ENCODE measurements at places on chromosomes 11 and 22.

DNA sequence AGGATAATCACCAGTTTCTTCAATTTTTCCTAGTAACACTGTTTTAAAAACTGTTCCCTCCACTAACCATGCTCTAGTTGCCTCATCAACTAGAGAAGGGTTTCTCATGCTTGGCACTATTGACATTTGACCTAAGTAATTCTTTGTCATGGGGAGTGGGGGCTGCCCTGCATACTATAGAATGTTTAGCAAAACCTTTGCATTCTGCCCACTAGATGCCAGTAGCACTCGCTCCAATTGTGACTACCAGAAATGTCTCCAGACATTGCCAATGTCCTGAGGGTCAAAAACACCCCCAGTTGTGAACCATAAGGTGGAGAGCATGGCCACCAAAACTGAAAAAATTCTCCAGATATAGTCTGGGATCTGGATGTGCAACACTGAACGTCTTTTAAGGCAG is 27.6 kb upstream of the BMAL1 start:
- no peak for DNase-seq

DNA sequence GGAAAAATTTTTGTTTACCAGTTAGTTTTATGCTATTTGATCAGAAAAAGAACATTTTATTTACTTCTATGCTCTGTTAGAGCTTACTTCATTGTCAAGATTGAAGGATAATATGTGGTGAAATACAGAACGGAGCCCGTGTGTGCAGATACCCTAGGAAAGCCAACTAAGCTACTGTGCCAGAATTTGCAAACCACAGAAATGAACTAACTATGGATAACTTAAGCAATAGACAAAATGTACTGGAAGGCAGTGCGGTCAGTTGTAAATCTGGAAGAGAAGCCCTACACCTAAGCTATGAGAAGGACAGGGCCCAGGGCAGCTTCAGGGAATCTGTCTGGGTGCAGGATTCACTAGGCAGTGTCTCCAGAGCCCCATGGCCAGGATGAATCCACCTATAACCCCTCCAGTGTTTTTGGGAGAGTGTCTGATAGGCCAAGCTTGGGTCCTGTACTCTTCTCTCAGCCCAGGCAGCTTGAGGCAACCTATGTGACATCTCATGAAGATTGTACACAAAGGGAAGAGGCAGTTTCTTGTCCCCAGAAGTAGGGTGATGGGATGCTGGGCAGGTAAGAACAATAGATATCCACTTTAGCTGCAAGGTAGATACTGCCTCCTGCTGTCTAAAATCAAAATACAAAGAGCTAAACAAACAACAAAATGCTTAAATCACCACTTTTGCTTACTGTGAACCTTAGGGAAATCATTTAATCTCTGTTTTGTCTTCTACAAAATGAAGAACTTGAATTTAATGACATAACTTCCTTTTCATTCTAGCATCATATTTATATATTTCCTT is 12.1 kb downstream of the MMP7 start:
- DNase-seq: no peak

- DNase-seq: no peak
Measured at GRCh38 chr22:45529971-45530575, 27.4 kb downstream of the FBLN1 start.

- DNase-seq: peak; percentile 56
Measured at GRCh38 chr11:61480994-61481335, 27.6 kb upstream of the LRRC10B start.

- no peak for DNase-seq
Measured at GRCh38 chr11:124676386-124676785, 2.7 kb downstream of the SPA17 start.

DNA sequence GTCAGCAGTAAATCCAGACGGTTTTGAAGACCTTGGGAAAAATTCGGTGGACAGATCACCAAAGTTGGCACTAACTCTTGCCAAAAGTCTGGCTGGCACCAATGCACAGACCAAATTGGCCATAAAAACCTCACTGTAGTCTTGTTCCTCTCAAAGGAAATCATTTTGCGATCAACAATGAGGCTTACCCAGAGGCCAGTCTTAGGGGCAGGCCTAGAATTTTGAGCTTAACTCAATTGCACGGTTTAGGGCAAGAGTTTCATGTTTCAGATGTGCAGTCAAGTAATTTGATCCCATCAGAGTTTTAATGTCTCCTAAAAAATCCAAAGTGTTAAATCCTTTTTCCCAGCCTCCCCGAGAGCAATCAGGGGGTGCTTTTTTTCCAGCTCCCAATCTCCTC is 19.0 kb downstream of the MPPED2 start:
- no peak for DNase-seq

GRCh38 chr11:61019832-61020405 is 48.4 kb downstream of the CD6 start:
- no peak for DNase-seq

DNA sequence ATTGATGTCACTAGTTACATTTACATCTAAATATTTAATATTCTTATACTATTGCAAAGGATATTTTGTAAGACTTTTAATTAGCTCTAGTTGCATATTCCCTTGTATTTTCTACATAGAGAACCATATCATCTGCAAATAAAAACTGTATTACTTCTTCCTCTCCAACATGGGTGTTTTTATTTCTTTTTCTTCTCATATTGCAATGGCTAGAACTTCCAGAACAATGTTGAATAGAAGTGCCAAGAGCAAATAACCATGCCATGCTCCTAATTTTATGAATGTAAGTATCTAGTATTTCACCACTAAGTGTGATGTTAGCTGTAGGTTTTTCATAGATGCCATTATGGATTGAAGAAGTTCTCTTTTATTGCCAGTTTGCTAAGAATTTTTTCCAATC is 321.8 kb upstream of the NCAM1 start:
- DNase-seq: no peak

DNA sequence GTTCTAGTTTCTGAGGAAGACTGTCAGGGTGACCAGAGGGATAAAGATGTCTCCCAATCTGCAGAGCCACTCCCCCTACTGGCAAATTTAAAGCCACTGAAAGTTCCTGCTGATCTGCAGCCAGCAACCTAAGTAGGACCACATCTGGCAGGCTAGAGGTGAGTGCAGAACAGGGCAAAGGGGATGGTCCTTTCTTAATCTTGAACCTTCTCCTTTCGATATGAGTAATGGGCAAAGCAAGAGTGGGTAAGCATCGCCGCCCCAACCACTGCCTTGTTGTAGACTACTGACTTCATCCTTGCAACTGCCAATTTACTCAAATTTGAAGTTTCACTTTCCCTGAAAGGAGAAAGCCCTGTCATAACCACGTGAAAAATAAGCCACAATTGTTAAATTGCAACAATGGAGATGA is 30.7 kb downstream of the SCUBE2 start:
- no peak for DNase-seq

GRCh38 chr11:48150213-48150612 is 66.4 kb upstream of the OR4B1 start:
- no peak for DNase-seq

DNA sequence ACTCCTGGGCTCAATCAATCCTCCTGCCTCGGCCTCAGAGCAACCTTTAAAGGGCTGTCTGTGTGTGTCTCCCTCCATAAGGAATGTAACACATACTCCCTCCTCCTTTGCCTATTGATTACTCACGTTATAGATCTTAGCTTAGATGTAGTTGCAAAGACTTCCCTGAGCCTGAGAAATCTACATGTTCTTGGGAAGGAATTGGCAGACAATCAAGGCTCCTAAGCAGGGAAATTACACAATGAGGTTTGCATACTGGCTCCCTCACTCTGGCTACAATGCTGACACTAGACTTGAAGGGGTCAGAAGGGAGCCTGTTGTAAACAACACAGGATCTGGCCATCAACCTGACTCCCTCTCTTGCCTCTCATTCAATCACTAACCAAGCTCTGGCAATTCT is 5.2 kb upstream of the OLFML1 start:
- no peak for DNase-seq

DNA sequence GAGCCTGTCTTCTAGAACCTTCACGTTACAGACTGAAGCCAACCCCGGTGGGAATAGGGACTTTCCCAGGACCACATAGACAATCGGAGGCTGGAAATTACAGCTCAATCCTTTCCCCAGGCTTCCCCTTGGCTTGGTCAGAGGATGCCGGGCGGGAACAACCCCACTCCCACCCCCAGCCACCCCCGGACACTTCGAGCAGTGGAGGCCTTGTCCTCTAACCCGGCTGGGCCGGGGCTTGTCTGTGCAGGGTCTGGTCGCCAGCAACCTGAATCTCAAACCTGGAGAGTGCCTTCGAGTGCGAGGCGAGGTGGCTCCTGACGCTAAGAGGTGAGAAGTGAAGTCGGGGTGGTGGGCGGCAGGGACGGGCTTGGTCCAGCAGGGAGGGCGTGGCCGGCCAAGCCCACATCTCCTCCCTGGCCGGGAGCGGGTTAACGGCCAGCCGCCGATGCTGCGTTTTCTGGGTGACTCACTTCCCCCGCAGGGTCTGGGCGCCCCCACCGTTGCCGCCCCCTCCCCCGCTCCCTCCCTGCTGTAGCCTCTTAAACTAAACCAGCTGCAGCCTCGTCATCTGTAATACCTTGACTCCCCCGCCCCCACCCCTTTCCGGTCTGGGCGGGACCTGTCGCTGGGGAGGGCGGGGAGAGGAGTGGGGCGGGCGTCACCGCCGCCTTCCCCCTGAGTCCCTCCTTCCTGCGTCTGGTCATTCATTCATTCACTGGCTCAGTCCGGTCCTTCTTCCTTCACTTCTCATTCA is 1.5 kb downstream of the LGALS1 start:
- DNase-seq: peak; percentile 94

GRCh38 chr11:130457623-130458409 is 9.4 kb downstream of the ADAMTS15 start:
- DNase-seq: no peak

Data from BE2C (cell line).